ENCODE measurements at places on chromosomes 4 and X. TPM values are rescaled to one million over a fixed set of nuclear protein-coding genes. Genes with fewer than 3 reads are reported as not detected.
A peak's percentile ranks its signal among the peaks of the same experiment; 100 is the strongest.

Gene ARL9
- total RNA-seq: 0.83 TPM

DNA sequence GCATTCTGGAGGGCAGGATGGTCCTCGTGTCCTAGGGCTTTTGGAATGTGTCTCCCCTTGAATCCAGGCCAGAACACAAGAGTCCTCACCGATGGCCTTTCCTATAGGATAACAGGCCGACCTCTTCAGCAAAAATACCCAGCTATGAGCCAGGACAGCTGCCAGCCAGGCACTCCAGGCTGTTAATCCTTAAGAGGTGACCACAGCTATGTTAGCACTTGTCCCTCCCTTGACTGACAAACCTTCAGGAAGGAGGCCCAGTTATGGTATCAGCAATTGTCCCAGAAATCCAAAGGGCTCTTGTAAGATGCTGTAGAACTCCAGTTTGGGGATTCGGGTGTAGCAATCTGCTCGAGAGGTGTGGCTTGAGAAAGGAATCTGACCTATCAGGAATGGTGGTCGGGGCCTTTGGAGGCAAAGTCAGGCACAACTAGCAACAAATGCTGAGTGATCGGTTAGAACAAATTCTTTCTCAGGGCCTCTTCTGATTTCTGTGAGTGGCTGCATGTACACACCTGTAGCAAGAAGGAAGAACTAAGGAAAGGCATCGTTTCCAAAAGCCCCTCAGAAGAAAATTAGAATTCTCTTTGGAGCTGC is 54.6 kb downstream of the PTCHD1 start:
- DNase-seq: no peak

Gene SLC2A9
- 2.3 TPM for total RNA-seq

Gene GABRG1
- not detected for total RNA-seq

DNA sequence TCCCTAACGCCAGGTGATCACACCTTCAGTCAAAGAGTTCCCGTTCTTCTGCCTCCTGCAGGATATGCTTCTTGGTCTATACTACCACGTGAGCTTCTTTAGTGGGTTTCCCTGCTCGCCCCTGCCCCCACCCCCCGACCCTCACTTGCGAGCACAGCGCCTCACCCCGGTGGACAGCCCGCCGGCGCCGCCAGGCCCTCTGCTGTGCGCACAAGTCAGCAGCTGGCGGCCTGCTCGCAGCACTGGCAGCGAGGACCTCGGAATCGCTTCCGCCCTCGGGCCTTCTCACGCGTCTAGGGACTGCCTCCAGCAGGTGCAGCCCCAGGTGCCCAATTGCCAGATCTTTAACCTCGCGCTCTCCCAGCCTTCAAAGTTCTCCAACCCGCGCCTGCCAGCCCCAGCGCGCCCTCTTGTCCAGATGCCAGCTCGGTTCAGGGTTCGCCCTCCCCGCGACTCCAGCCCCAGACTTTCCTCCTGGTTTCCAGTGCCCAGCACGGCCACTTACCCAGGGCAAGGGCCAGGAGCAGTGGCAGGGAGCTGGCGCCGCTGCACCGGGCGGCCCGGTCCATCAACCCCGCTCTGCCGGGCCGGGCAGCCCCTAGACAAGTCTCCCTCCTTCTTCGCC is 454 bp downstream of the BTC start:
- DNase-seq: peak; percentile 35
